ENCODE measurements at places on chromosomes 7 and 10.

DNA sequence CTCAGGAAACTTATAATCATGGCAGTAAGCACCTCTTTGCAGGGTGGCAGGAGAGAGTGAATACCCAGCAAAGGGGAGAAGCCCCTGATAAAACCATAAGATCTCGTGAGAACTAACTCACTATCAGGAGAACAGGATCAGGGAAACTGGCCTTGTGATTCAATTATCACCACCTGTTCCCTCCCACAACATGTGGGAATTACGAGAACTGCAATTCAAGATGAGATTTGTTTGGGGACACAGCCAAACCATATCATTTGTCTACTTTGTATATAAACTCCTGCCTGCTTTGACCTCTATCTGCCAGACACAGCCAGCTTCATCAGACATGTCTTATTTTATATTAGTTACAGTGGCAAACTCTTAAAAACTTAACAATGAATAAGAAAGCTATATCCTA is 50.4 kb downstream of the ARMC3 start:
- DNase-seq = no peak

DNA sequence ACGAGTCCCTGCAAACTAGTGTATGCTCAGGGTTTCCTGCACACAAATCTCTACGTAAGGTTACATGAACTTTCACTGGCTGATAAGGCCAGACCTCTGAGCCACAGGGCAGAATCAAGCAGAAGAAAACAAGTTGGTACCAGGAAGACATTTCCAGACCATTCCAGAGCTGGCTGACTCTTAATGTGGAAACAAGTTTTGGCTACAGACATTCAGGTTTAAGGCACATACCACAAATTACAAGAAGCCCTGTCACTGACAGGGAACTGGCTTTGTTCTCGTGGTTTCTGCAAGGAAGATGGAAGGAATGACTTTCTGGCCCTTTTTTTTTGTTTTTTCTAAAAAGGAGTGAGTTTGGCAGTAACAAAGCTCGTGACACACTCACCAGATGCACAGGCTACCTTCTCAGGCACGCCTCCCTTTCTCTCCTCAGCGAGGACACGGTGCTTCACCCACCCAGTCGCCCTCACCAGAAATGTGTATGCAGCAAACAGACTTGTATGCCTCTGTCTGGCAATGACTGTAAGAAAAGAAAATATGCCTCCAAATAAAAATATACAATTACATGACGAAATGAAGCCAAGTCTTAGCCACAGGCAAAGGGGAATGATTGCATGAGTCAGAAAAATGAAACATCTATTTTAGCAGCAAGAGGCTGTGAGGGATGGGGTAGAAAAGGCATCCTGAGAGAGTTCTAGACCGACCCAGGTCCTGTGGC is 22.6 kb downstream of the PLAC9 start:
- DNase-seq = no peak

DNA sequence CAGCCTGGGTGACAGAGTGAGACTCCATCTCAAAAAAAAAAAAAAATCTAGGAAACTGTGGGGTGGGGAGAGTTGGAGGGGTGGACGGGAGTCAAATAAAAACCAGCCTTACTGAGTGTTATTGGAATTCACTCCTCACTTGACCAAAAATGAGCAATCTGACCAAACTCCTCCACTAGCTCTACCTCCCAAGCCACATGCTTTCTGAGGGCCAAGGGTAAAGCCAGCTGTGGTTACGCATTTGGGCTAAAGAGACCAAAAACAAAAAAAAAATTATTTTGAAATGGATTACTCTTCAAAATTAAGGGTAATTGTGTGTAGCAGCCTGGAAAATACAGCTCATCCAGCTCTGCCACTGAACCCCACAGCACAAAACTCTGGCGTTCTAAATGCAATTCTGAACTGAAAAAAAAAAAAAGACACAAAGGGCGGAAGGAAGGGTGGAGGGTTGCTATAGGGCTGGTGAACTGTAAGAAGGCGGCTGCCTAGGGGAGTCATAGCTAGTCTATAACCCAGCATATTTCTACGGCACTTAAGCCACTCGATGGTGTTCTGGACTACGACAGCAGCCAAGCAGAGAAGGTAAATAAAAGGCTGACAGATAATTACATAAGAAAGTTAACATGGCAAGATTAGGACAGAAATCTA is 7.8 kb downstream of the ELMO1 start:
- DNase-seq = no peak

- no peak for DNase-seq
Observed at GRCh38 chr7:135716677-135717238, 11.2 kb downstream of the SLC13A4 start.

DNA sequence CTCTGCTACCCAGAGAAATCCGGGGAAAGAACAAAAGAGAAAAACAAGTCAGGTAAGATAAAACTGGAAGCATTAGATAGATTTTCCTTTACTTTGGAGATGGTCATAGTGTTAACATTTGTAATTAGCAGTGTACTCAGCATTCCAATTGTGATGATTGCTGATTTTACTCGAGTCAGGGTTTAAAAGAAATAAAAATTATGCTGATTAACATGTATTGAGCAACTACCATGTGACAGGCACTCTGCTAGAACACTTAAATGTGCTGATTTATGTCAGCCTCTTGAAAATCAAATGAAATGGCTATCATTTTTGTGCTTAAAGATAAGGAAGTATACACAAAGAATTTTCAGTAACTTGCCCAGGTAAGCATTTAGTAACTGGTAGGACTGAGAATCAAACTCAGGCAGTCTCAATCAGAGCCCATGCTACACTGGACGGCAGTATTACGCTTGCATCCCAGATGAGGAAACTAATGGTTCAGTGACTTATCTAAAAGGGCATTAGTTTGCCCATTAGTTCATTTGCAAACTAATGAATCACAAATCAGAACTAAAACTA is 735.1 kb upstream of the SORCS1 start:
- no peak for DNase-seq

DNA sequence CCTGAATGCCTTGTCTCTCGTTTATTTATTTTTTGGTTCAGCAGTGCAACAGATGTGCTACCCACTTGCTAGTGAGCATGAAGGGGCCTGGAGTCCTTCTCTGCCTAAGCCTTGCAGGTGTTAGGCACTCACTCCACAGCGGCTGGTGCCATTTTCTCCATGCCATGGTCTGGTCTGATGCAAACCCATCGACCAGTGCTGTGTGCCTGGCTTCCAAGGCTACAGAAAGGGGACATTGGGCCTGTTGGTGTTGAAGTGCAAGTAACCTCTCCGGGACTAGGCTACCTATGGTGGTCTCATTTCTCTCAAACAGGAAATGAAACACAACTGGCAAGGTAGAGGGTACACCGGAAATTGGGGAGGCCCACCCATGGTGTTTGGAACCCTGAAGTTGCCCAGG is 198.1 kb downstream of the ADARB2 start:
- DNase-seq = no peak

- no peak for DNase-seq
Observed at GRCh38 chr10:34717429-34717828, 97.7 kb downstream of the PARD3 start.

GRCh38 chr7:159114981-159115380 is 29.7 kb downstream of the VIPR2 start:
- no peak for DNase-seq

GRCh38 chr10:61779950-61780659 is 117.4 kb downstream of the CABCOCO1 start:
- no peak for DNase-seq

DNA sequence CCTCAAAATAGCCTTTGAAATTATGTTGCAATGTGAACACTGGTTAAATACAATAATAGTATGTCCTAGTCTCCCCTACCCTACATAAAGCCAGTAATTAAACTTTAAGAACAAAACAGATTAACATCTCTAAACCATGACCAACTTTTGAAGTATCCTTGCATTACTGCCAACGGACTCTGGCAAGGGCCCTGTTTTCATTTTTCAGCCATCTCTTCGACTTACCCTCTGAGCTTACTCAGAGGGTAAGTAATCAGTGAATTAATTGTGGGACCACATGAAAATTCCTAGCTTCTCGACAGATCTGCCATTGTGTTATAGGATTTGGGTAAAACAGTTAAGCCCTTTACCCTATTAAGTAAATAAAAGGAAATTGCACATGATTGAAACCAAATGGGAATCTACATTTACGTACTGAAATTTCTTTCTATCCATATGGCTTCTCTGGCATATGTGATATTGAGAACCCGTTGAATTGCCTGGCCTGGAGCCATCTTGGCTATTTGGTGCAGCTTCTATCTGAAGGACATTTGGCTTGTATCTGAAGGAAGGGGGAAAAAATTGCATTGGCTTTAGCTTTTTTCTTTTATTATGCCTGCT is 39.6 kb downstream of the DYNC1I1 start:
- no peak for DNase-seq

DNA sequence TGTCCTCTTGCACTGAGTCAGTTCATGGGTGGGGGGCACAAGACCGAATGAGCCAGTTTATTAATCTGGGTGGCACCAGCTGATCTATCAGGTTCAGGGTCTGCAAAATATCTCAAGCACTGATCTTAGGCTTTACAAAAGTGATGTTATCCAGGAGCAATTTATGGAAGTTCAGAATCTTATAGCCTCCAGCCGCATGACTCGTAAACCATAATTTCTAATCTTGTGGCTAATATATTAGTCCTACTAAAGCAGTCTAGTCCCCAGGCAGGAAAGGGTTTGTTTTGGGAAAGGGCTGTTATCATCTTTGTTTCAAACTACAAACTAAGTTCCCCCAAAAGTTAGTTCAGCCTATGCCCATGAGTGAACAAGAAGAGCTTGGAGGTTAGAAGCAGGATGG is 33.9 kb downstream of the AKR1C8 start:
- DNase-seq = no peak

- no peak for DNase-seq
Observed at GRCh38 chr10:84429926-84430520, 101.6 kb downstream of the CCSER2 start.

- no peak for DNase-seq
Observed at GRCh38 chr7:106372126-106372525, 87.3 kb upstream of the NAMPT start.

- no peak for DNase-seq
Observed at GRCh38 chr7:130277763-130278643, 11.3 kb downstream of the CPA2 start.

GRCh38 chr10:1339396-1339795 is 283.2 kb downstream of the WDR37 start:
- no peak for DNase-seq

- no peak for DNase-seq
Observed at GRCh38 chr10:3094609-3095036, 27.3 kb downstream of the PFKP start.

GRCh38 chr10:34333513-34333912 is 481.6 kb downstream of the PARD3 start:
- DNase-seq = no peak

GRCh38 chr7:151764056-151764920 is 112.6 kb downstream of the PRKAG2 start:
- no peak for DNase-seq

- DNase-seq = no peak
Observed at GRCh38 chr10:86957471-86958115, at the start of gene MMRN2. TSS of gene MMRN2 (minus strand) at chr10:86957615. CDS start at chr10:86957541, 74 bp downstream.

- DNase-seq = no peak
Observed at GRCh38 chr7:95011146-95011928, 103.9 kb downstream of the PPP1R9A start.

DNA sequence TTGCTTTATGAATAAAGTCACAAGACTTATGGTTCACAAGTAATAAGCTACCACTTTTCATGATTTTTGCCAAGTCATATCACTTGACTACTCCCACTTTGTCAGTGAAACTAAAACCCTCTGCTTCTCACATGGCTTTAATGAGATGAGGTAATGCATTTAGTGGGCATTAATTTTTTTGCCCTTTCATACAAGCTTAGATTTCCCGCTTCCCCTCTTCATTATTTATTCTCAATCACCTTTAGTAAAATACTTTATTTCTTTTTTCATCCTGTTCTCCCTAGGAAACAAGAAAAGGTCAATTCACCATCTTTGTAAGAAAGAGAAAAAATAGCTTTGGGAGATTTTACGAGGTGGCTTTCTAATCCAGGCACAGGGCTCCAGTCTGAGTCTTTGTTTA is 109.6 kb upstream of the STARD3NL start:
- no peak for DNase-seq

- DNase-seq = no peak
Observed at GRCh38 chr7:18831419-18831818, 286.0 kb downstream of the TWIST1 start.

DNA sequence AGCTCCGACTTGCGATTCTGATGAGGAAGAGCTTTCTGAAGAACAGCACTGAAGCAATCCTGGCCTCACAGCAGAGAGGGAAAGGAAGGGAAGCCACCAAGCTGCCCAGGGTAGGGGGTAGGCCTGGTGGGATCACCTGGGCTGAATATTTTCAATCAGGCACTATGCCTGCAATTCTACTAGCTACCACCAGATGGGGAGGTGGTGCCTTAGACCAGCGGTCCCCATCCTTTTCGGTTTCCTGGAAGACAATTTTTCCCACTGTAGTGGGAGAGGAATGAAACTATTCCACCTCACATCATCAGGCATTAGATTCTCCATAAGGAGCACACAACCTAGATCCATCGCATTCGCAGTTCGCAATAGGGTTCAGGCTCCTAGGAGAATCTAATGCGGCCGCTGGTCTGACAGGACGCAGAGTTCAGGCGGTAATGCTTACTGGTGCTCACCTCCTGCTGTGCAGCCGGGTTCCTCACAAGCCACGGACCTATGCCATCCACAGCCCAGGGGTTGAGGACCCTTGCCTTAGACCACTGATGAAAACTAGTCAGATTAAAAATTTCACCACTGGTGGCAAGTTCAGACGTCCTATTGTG is 2.7 kb downstream of the LRRC20 start:
- no peak for DNase-seq

DNA sequence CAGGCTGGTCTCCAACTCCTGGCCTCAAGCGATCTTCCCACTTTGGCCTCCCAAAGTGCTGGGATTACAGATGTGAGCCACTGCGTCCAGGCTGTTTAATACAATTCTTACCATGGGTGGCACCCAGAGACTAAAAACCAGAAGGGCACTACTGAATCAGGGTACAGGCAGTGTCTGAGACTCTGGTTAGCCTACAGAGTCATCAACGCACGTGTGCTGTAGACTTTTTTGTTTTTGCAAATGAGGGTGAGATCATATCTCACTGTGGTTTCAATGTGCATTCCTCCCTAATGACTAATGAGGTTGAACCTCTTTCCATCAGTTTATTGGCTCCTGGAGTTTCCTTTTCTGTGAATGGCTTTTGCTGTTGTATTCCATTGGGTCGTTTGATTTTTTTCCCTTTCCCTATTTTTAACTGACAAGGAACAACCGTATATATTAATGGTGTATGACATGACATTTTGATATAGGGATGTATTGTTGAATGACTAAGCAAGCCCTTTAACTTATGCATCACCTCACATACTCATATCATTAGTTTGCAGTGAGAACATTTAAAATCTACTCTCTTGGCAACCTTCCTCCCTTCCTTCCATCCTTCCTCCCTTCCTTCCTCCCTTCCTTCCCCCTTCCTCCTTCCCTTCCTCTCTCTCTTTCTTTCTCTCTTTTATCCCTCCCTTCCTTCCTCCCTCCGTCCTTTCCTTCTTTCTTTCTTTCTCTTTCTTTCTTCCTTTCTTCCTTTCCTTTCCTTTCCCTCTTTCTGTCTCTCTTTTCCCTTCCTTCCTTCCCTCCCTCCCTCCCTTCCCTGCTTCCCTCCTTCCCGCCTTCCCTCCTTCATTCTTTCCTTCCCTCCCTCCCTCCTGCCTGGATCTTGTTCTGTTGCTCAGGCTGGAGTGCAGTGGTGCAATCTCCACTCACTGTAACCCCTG is 9.3 kb upstream of the TMEM270 start:
- DNase-seq = no peak

- DNase-seq = no peak
Observed at GRCh38 chr10:17660921-17661320, 17.0 kb downstream of the STAM start.

GRCh38 chr10:127310923-127311322 is 114.5 kb upstream of the INSYN2A start:
- no peak for DNase-seq

- DNase-seq = no peak
Observed at GRCh38 chr7:36809510-36809909, 85.2 kb upstream of the AOAH start.

All from esophagus squamous epithelium (tissue), 5 donors.